ENCODE measurements at places on chromosomes 2 and 18. TPM values are rescaled to one million over a fixed set of nuclear protein-coding genes. Genes with fewer than 3 reads are reported as not detected.

Gene SPHKAP
- total RNA-seq, result not detected

Gene ACOXL
- not detected for total RNA-seq

Gene GRB14
- 0.88 TPM for total RNA-seq

Gene GPAT2
- 2.2 TPM for total RNA-seq

Gene RAB10
- total RNA-seq, result 128 TPM

Gene SERPINB2
- 0.72 TPM for total RNA-seq

Gene LCT
- under 0.01 TPM for total RNA-seq

Gene NYAP2
- total RNA-seq, result under 0.01 TPM

Gene TBR1
- total RNA-seq, result not detected

Gene SAP130
- 5.4 TPM for total RNA-seq

Gene CNNM4
- 5.1 TPM for total RNA-seq

Gene TCF23
- total RNA-seq, result not detected
